Activated CD4-positive, alpha-beta T cell treated with anti-CD3 and anti-CD28 coated beads for 36 hours (primary cell): ENCODE measurements at places on chromosomes 1 and 21. TPM values are rescaled to one million over a fixed set of nuclear protein-coding genes. Genes with fewer than 3 reads are reported as not detected.
A peak's percentile ranks its signal among the peaks of the same experiment; 100 is the strongest.

DNA sequence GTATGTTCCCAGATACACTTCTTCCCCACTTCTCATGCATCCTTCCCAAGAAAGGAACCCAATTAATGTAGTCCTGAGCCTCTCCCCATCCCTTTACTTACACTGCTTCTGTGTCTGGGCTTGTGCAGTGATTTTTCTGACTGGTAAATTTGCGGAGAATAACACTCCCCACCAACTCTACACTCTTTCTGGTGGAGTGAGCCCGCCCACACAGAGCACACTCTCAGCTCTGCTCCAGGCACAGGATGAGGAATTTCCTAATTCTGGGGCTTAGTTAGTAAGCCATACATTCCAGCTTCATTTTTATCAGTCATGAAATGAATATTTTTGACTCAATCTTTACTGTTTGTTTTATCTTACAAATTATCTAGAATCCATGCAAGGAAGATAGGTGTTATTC is 38.6 kb downstream of the FMO4 start:
- H3K27ac ChIP-seq, result no peak overlapping the region
- H3K27me3 ChIP-seq, result peaks cover 7% of the 10 kb centered on the region
- DNase-seq, result no peak
- no peak overlapping the region for H3K4me3 ChIP-seq
- H3K36me3 ChIP-seq, result no peaks in the 10 kb centered on the region
- H3K4me1 ChIP-seq, result no peaks in the 10 kb centered on the region

SPATA46 gene
- total RNA-seq, result not detected

GRCh38 chr1:228463559-228464455 is 23.4 kb upstream of the RNF187 start:
- peak overlapping the region; percentile 92 for H3K27ac ChIP-seq
- DNase-seq, result peak; percentile 90
- peak overlapping the region; percentile 84 for H3K4me3 ChIP-seq
- peaks cover 53% of the 10 kb centered on the region for H3K4me1 ChIP-seq

DNA sequence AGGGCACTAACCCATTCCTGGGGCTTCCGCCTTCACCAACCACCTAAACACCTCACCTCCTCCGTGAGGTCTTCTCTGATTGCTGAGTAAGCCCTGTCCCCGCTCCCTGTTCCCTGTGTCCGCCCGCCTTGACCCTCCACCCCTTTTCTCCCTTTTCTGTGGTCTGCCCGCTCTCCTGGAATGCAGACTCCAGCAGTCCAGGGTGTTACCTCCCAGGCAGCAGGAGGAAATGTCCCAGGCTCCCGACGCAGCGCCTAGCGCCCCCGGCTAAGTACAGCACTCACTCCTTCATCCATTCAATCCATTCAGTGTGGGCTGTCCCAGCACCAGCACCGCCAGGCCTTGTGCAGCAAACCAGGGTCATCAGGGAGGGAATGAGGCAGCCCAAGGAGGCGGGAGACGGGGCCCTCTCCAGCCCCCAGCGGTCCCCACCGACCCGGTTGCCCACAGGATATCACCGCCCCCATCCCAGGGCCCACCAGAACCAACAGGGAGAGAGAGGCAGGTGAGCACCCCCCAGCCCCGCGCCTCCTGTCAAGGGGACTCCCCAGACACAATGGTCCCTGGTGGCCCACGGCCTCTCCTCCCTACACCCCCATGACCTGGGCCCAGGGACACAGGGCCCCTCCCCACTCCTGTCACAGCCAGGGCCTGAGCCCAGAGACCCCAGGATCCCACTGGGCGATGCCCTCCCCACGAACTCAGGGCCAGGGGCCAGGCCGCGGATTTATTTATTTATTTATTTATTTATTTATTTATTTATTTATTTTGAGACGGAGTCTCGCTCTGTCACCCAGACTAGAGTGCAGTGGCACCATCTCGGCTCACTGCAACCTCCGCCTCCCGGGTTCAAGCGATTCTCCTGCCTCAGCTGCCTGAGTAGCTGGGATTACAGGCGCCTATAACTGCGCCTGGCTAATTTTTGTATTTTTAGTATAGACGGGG is 10.2 kb downstream of the TNFRSF14 start:
- H3K27me3 ChIP-seq, result no peaks in the 10 kb centered on the region
- no peak overlapping the region for H3K4me3 ChIP-seq
- H3K27ac ChIP-seq, result no peak overlapping the region
- no peak for DNase-seq
- H3K36me3 ChIP-seq, result peaks cover 5% of the 10 kb centered on the region

SPRTN gene
- 7.8 TPM for total RNA-seq

CLCNKB gene
- total RNA-seq, result not detected

DNA sequence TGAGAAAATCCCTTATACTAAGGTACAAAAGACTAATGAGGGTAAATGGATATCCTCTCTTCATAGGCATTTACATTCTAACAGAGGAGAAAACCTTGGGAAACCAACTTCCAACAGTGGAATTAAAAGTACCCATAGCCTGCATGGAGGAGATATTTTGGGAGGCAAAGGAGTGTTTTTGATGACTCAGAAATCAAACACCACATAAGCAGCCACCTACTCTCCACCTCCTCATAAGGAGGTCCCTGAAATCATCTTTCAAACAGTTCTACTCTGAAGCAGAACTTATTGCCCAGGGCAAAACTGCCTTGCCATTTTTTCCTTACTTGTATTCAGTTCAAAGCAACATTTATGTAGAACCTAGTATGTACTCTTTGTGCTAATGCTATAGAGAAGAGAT is 211.3 kb downstream of the KCNH1 start:
- H3K27me3 ChIP-seq, result peaks cover 17% of the 10 kb centered on the region
- peaks cover 6% of the 10 kb centered on the region for H3K36me3 ChIP-seq
- H3K27ac ChIP-seq, result no peak overlapping the region
- no peaks in the 10 kb centered on the region for H3K4me1 ChIP-seq
- DNase-seq, result no peak

- peaks cover 19% of the 10 kb centered on the region for H3K4me1 ChIP-seq
- no peak overlapping the region for H3K27ac ChIP-seq
- H3K4me3 ChIP-seq, result no peak overlapping the region
- H3K27me3 ChIP-seq, result no peaks in the 10 kb centered on the region
- peaks cover 20% of the 10 kb centered on the region for H3K36me3 ChIP-seq
Observed at GRCh38 chr1:169326956-169327268, 40.7 kb downstream of the NME7 start.

C1orf216 gene
- 7.4 TPM for total RNA-seq

DNA sequence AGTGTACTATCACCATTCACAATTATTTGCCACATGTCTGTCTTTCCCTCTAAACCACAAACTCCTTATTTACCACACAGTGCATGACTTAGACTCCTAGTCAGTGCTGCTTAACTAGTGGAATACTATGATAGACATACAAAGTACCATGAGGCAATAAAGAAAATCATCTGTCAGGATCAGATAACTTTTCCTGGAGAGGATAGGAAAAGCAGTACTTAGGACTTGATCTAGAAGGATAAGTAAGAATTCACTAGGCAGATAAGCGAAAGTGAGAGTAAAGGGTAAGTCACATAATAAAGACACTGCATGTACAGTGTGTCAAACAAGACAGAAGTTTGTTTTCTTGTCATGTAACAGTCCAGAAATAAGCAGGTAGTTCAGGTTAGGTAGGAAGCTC is 21.2 kb upstream of the TSPAN1 start:
- H3K4me3 ChIP-seq, result no peak overlapping the region
- no peaks in the 10 kb centered on the region for H3K36me3 ChIP-seq
- H3K4me1 ChIP-seq, result no peaks in the 10 kb centered on the region
- H3K27ac ChIP-seq, result no peak overlapping the region

DNA sequence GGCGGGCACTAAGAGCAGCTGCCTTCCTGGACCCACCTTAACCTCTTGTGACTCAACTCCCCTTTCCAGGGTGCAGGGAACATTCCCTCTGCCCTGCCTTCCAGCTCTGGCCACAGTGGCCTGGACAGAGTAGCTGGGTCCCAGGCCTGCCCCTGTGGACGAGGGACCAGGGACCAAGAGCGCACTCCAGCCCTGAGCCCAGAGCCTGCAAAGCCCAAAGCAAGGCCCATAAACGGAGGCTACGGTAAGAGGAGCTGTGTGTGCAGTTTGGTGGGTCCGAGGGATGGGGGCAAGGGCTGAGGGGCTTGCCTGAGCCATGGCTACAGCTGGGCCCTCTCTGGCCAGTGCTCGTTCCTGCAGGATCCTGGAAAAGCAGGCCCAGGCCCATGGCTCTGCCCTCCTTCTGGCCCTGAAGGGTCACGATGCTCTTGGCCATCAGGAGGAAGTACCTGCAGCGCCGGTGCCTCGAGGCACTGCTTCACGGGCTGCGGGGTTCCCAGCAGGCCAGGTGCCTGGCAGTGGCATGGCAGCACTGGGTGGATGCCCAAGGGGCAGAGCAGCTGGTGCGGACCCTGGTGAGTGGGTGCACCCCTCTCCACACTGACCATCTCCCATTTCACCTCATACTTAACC is 17.8 kb downstream of the MTHFR start:
- H3K27ac ChIP-seq, result no peak overlapping the region
- no peak for DNase-seq
- no peaks in the 10 kb centered on the region for H3K27me3 ChIP-seq
- H3K4me3 ChIP-seq, result no peak overlapping the region
- peaks cover 5% of the 10 kb centered on the region for H3K4me1 ChIP-seq
